NCI-H526 treated with DMSO at 0.1 percent for 48 hours (cell line): ENCODE measurements at places on chromosomes 7 and 10.

- no peak for DNase-seq
Observed at GRCh38 chr7:18997477-18998150, 119.8 kb downstream of the TWIST1 start.

GRCh38 chr7:85230623-85231022, 43.8 kb upstream of the SEMA3D start:
- DNase-seq, result no peak

GRCh38 chr10:97928897-97929296, 79.3 kb downstream of the GOLGA7B start:
- no peak for DNase-seq

DNA sequence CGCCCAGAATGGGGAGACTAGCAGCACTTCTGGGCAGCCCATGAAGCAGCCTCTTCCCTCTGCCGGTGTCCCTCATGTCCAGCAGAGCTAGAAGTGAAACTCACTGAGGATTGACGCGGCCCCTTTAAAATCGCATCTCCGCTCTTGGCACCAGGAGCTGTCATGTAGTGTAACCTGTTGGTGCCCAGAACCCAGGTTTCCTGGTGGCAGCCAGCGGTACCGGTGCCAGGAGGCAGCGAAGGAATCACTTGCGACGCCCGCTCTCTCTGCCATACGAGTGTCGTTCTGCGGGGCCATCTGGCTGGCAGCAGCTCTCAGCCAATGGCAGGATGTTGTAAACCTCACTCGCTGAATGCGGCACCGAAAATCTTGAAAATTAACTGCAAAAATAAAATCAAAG, 82.7 kb downstream of the CUX1 start:
- DNase-seq, result no peak

DNA sequence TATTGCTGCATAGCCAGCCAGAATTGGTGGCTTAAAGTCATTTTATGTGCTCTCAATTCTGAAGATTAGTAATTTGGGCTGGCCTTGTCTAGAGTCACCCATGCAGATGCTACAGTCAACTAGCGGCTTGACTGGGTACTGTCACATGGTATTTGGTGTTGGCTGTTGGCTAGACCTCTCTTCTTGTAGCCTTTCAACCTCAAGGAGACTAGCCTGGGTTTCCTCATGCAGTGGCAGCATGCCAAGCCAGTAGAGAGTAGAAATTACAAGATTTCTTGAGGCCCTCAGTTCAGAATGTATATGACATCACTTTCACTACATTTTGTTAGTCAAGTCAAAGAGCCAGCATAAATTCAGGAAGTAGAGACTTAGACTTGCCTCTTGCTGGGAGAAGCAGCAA, 3.7 kb upstream of the ZNF800 start:
- no peak for DNase-seq

DNA sequence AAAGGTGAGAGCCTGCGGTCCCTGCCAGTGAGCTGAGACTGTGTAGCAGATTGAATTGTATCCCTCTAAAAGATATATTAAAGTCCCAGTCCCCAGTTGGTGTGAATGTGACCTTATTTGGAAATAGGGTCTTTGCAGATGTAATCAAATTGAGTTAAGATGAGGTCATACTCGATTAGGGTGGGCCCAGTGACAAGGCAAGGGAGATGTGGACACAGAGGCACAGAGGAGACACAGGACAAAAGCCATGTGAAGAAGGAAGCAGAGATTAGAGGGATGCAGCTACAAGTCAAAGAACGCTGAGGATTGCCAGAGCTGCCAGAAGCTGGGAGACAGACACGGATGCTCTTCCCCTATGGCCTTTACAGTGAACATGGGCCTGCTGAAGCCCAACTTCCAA, 104.3 kb downstream of the CLEC2L start:
- DNase-seq, result no peak

- DNase-seq, result no peak
Observed at GRCh38 chr10:101888251-101888949, 44.8 kb upstream of the KCNIP2 start.
